ENCODE measurements at places on chromosomes 5 and 9.

DNA sequence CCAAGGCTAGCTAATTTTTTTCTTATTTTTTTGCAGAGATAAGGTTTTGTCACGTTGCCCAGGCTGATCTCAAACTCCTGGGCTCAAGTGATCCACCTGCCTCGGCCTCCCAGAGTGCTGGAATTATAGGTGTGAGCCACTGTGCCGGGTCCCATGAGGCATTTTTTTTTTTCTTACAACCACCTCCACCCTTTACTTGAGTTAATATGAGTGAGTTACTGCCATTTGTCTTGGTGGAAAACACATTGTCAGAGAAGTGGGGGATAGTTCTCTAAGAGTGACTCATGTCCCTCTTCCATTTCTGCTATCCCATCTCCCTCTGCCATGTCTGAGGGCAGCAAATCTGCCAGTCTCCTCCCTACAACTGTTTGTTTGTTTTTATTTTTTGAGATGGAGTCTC is 163.4 kb upstream of the CLINT1 start:
- no peak for DNase-seq

DNA sequence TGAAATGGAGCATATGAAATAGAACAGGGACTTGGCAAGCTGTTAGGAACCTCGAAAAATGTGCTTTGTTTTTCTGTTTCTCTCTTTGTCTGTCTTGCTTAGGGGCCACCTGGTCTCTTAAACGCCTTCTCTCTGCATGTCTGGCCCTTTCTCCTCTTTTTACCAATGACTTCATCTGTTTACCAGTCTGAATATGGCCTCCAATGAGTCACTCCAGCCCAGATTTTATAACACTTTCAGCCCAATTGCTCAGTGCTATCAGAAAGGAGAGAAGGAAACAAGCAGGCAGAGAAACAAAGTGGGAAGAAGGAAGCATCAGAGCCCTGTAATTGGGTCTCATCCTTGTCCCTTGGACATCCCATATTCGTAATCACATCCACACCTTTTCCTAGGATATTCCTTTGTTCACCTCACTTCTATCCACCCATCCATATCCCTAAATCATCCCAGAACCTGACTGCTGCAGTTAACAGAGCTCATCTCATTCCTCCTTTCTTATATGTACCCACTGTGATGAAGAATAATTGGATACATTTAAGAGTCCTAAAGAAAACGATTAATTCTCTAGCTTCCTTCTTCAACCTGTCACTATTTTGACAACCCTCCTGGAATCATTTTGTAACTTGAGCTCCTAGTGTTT is 151.8 kb upstream of the GPR151 start:
- DNase-seq, result peak; percentile 1

- DNase-seq, result no peak
Observed at GRCh38 chr5:151490627-151491026, 43.2 kb downstream of the SLC36A1 start.

GRCh38 chr5:55934115-55934613 is 60.6 kb downstream of the IL6ST start:
- no peak for DNase-seq

- peak; percentile 6 for DNase-seq
Observed at GRCh38 chr5:113692891-113693457, 179.5 kb downstream of the YTHDC2 start.

DNA sequence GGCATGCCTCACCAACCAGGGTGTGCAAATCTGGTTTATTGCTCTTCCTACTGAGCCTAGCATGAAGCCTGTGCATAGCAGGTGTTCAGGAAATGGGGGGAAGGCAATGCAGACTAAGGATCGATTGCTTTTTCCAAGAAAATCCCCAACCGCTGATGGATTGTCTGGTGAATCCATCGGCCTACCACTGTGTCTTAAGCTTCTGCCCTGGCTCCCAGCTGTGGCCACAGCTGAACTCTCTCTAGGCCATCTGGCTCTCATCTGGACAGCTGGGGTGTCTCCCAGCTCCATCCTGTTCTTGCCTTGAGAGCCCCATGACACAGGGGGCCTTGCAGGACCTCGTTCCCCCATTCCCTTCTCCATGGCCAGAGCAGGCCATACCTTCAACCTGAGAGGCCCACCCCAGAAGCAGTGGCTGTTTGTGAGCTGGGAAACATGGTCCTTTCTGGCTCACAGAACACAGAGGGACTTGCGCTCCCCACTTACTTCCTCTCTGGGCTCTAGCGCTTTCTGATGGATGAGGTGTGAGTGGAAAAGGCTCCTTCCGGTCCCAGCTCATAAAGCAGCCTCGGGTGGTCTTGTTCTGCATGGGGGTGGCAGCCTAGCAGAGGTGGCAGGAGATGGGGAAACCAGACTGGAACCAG is 41.8 kb downstream of the COL27A1 start:
- no peak for DNase-seq

- DNase-seq, result no peak
Observed at GRCh38 chr9:120411862-120412424, 168.0 kb downstream of the CDK5RAP2 start.
